ENCODE measurements at places on chromosomes 3 and 15.

DNA sequence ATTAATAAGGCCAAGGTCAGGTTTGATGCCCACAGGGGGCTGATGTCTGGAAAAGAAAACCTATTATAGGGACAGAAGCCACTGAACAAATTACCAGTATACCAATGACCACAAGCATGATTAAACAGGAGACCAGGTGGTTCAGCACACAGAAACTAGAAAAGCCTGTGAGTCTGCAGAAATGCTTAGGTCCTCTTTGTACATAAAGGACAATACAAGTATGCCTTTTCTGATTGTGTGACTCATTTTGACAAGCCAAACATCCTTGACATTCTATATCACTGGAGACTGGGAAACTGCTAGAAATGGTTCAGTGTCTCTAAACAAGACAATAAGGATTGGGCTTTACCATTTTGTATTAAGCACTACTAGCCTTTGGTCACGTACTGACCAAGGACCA is 113.2 kb upstream of the MYO5C start:
- no peak for DNase-seq

- no peak for DNase-seq
These were observed 68.1 kb upstream of the ATP2C1 start for GRCh38 chr3:130825762-130826299.

GRCh38 chr3:46124216-46125177 is 83.6 kb downstream of the CCR1 start:
- DNase-seq, result no peak

DNA sequence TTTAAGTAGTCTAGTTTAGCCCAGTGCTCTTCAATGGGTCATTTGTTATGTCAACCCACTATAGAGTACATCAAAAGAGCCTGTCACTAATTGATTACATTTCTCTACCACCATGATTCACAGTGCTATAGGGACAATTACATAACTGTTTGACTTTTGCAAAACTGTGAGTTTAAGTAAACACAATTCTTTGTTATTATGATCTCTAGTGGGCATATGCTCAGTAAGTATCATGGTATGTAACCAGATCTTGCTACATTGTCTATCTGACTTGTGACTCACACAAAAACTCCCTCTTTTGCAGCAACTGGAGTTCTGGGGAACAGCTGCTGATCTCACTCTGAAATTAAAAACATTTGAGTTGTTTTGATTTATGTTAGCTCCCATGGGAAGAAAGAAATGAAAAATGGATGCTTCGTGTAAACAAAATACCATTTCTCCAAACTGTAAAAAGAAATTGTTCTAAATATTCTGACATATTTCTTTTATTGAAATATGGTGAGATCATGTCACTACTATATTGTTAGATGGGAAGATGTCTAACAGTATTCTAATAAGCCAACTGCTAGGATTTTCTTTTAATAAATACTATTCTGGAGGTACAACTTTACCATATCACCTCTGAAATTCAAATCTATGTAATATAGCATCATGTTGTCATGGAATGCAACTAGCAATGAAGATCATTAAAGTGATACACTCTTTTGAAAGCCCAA is 470.4 kb downstream of the ROBO1 start:
- DNase-seq, result no peak

DNA sequence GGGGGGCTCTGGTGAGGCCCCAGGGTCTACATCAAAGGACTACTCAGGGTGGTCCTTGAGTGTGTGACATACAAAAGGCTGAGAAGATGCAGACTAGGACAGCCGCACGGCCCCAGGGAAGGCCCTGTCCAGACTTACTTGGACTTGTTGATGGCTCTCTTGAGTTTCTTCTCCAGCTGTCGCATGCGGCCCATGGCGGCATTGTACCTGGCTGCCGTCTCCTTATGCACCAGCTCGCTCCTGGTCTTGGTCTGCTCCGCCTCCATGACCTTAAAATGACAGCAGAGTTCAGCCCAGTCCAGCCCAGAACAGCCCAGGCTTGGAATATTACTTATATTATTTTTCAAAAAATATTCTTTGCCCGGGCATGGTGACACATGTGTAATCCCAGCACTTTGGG is 56.0 kb downstream of the CAPN7 start:
- no peak for DNase-seq

DNA sequence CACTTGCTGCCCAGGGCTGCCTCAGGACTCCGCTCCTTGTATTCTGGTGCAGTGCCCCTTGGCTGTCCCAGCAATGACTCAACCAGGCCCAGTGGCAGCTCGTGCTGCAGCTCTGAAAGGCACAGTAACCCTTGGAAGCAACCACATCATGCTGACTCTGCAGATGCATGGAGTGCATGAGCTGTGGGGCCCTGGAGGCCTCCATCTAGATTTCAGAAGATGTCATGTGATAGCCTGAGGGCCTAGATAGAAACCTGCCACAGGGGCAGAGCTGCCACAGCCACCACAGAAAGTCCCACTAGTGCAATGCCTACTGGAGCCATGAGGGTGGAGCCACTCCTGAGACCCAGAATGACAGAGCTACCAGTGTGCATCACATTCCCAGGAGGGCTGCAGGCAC is 117.1 kb upstream of the SMAD3 start:
- no peak for DNase-seq

DNA sequence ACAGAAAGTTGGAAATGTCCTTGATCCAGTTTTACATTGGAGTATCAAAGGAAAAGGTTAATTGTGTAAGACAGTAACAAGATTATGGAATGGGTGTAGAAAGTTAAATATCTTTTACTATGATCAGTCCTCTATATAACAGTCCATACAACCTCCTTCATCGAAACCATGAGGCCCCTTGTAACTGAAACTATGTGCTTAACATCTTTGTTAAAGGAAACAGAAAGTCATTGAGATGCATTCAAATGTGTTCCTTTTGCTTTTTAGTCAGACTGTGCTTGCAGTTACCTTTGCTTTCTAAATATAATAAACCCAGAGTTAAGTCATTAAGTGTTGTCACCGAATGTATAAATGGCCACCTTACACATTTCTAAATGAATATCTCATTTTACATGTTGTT is 1298.5 kb downstream of the ROBO2 start:
- no peak for DNase-seq

GRCh38 chr15:92158426-92158825 is 235.3 kb upstream of the ST8SIA2 start:
- DNase-seq, result no peak

DNA sequence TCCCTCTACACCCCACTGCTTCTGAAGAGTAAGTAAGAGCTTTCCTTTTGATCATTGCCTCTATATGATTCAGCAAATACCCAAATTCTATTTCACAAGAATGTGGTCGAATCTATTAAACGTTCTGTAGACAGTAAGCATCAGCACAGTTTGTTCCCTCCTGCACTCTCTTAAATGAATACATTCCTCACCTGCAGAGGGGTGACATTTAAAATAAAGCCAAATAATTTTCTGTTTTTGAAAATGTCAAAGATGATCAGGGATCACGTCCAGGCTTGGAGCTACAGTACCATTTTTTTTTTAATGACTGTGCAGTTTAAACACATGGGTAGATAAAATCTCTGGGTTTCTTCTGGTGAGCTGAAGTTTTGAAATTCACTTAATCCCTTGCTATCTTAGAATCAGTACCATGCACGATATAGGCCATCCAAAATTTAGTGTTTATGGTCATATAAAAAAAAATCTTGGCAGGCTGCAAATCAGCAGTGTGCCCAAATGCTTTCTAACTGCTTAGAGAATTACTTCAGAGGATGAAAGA is 12.8 kb downstream of the PYDC2 start:
- DNase-seq, result no peak

All from dorsolateral prefrontal cortex (tissue), 122 donors.